ENCODE measurements at places on chromosomes 13 and 19. TPM values are rescaled to one million over a fixed set of nuclear protein-coding genes. Genes with fewer than 3 reads are reported as not detected.

POU4F1 gene
- total RNA-seq, result not detected

CLEC17A gene
- total RNA-seq, result not detected

WDR88 gene
- total RNA-seq, result not detected

TMPRSS9 gene
- 0.10 TPM for total RNA-seq

BCL2L12 gene
- total RNA-seq, result 80.3 TPM

SPRED3 gene
- 5.4 TPM for total RNA-seq

SSC5D gene
- 3.9 TPM for total RNA-seq

NBEA gene
- total RNA-seq, result 4.0 TPM

ZNF226 gene
- total RNA-seq, result 21.7 TPM

HSPBP1 gene
- total RNA-seq, result 79.6 TPM

SELENOV gene
- 0.35 TPM for total RNA-seq

CACNG6 gene
- total RNA-seq, result 11.5 TPM

DNA sequence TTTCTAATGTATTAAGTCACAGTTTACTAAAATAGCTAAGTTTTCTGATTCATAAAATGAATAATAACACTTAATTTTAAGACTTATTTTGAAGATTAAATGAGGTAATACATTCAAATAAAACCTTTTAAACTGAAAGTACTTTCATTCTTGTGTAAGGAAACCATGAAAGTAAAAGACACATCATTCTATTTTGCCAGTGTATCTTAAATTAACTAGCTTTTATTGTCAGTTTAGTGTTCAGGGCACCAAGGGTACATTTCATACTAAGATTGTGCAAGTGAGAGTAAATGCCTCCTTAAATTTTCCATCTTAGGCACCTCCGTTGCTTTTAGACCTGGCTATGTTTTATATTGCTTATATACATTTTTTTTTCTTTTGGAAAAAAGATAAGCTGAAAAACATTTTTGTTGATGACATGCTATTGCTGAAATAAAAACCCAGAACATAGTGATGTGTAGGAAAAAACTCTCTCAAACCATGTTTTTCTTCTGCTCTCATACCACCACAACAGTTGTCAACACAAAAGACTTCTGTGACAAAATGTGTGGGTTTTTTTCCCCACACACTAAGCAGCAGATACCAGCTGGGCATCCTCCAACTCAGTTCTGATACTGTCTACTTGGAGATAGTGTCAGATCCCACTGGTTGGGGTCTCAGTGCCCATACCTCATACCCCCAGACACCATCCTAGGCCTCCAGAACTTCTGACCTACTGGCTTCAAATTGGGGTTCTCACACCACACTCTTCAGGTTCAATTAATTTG is 30.7 kb upstream of the LPAR6 start:
- no peak for DNase-seq

- no peak for DNase-seq
Observed at GRCh38 chr19:39507715-39508364, 7.1 kb upstream of the SELENOV start.

DNA sequence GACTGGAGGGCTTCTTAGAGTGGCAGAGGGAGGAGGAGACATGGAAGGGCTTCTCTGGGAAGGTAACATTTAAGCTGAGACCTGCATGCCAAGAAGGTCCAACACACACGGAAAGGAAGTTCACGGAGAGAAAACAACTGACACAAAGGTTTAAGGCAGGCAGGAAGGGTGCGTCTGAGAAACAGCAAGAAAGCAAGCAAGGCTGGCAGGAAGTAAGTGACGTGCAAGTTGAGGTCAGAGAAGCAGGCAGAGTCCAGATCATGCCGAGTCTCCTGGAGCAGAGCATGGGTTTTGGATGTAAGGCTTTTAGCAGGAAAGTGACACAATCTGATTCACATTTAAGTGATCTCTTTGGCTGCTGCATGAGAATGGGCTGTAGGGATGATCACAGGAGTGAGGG is 60.5 kb downstream of the ATP7B start:
- no peak for DNase-seq

DNA sequence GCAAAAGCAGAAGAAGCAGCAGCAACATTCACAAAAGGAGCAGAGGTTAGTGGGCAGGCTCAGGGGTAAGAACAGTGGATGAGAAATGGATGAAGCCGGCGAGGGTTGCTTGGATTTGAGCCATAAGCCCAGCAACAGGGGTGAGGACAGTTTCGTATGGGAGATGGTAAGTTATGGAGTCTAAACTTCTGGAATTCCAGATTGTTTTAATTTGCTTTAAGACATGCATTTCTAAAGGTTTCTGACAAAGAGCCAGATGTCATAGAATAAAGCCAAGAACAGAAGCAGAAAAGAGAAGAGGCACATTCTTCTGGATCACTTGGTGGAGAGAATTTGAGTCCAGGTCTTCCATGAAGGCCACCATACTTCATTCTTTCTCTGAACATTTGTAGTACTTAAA is 76.6 kb downstream of the TNFSF11 start:
- DNase-seq, result no peak

GRCh38 chr13:50073340-50073739 is 58.1 kb downstream of the KCNRG start:
- no peak for DNase-seq

DNA sequence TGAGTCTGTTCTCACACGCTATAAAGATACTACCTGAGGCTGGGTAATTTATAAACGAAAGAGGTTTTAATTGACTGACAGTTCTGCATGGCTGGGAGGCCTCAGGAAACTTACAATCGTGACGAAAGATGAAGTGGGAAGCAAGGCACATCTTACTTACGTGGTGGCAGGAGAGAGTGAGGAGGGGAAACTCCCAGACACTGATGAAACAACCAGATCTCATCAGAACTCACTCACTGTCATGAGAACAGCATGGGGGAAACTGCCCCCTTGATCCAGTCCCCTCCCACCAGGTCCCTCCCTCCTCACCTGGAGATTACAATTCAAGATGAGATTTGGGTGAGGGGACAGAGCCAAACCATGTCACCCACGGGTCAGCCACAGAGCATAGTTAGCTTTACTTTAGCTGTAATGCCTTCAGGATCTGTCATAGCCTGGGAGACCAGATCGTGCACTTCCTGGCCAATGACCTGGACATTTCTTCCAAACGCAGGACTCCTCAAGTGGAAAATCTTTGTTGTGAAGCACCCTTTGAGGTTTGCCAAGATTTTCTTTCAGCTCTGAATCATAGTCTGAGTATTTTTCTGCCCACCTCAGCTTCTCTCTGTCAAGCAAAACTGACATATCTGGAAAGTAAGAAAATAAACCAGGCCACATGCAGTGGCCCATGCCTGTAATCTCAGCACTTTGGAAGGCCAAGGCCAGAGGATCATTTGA is 25.2 kb upstream of the HIF3A start:
- DNase-seq, result peak; percentile 100

GRCh38 chr13:44974056-44974793 is 15.0 kb downstream of the NUFIP1 start:
- DNase-seq, result no peak

DNA sequence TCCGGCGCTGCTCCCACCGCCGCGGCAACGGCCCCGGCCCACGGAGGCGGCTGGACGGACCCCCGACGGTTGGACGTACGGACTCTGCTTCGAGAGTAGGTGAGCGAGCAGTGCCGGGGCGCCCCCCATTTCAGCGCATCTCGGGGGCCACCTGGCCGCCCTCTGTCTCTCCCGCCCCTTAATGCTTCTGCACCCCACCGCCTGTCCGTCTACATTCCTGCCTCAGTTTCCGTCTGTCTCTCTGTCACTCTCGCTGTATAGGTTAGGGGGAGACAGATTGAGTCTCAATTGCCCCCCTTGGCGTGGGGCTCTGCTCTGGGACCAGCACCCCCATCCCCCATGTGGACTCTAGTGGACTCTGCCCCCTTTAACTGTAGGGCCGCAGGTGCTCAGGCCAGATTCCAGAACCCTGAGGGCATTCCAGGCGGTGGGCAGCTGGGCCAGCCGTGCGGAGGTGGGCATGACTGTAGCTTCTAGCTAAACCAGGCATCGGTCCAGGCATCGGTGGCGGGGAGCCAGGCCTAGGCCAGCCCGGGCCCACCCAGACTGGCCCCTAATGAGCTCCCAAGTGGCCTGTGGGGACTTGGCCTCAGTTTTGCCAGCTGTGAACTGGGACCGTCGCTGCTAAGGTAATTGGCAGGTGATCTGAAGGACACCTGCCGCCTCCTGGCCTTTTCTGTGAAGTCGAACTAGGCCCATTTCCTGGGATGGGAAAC is 373 bp downstream of the TNFAIP8L1 start:
- no peak for DNase-seq

- peak; percentile 91 for DNase-seq
Observed at GRCh38 chr19:6744381-6745301, 5.2 kb downstream of the TRIP10 start.

- no peak for DNase-seq
Observed at GRCh38 chr19:46608581-46609345, 7.6 kb downstream of the CALM3 start.

DNA sequence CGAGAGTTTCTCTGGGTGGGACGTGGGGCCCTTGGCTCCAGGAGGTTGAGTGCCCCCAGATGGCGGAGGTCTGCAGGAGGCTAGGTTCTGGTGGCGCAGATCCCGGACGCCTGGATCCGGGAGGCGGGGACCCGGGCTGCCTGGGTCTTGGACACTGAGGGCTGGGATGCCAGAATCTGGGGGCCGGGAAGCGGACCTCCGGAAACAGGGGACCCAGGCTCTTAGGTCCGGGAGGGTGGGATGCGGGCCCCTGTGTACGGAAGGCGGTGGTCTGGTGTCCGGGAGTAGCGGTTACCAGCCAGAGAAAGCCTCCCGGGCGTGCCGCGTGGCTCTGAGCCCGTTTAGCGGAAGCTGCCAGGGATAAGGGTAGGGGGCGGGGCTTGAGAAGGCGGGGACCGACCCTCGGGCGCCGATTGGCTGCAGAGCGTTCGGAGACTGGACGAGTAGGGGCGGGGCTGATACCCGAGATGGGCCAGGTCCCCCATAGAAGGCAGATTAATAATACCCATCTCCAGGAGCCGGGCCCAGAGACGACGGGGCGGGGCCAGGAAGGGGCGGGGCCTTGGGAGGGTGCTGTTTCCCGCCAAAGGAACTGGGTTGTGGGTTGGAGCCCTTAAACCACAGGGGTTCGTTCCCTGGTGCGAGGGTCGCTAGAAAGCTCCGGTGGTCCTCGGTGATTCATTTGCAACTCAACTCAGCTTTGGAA is at the start of gene SLC1A5:
SLC1A5 (minus strand) TSS at position 333 of the 706 bp plus-strand sequence. CDS start 629 bp downstream, outside the sequence.
- peak; percentile 98 for DNase-seq

DNA sequence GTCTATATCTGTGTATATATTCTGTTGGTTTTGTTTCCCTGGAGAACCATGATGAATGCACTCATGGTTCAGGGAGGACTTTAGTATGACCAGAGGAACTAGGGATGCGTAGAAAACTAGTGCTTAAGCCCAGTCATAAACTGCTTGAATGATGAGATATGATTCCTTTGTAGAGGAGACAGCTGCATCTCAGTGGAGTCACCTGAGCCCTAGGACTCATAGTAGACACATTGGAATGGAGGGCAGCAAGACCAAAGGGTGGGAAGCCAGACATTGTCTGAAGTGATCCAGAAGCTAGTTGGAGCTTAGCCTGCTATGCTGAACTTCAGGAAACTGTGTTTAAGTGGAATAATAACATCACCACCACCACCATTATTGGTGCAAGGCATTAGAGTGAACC is 89.5 kb upstream of the SPATA13 start:
- DNase-seq, result no peak

- DNase-seq, result peak; percentile 54
Observed at GRCh38 chr19:55454787-55455243, 6.6 kb downstream of the ISOC2 start.

- no peak for DNase-seq
Observed at GRCh38 chr19:40277356-40278059, 7.6 kb downstream of the AKT2 start.

- no peak for DNase-seq
Observed at GRCh38 chr13:99389520-99390304, 82.5 kb upstream of the GPR183 start.

GRCh38 chr13:32092496-32092895 is 60.9 kb downstream of the FRY start:
- DNase-seq, result no peak

DNA sequence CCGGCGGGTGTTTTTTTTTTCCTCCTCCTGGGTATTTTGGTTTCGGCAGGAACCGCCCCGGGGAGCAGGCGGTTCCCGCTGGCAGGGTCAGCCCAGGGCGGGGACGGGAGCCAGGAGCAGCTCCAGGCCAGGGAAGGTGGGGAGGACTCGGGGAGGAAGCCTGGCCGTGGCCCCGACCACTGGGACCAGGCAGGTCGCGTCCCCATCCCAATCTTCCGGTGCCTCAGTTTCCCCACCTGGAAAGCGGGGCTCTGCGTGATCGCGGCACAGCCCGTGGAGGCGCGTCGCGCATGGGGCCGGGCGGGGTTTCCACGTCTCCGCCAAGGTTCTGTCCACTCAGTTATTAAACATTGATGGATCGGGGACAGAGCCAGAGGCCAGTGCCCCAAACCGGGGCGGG is 34.8 kb downstream of the IL12RB1 start:
- peak; percentile 34 for DNase-seq

- no peak for DNase-seq
Observed at GRCh38 chr13:39073983-39074382, 35.7 kb downstream of the NHLRC3 start.

- peak; percentile 92 for DNase-seq
Observed at GRCh38 chr19:35164418-35164817, 9.9 kb downstream of the FXYD5 start.

GRCh38 chr19:17327654-17328516 is 6.8 kb downstream of the ANO8 start:
- DNase-seq, result peak; percentile 86

DNA sequence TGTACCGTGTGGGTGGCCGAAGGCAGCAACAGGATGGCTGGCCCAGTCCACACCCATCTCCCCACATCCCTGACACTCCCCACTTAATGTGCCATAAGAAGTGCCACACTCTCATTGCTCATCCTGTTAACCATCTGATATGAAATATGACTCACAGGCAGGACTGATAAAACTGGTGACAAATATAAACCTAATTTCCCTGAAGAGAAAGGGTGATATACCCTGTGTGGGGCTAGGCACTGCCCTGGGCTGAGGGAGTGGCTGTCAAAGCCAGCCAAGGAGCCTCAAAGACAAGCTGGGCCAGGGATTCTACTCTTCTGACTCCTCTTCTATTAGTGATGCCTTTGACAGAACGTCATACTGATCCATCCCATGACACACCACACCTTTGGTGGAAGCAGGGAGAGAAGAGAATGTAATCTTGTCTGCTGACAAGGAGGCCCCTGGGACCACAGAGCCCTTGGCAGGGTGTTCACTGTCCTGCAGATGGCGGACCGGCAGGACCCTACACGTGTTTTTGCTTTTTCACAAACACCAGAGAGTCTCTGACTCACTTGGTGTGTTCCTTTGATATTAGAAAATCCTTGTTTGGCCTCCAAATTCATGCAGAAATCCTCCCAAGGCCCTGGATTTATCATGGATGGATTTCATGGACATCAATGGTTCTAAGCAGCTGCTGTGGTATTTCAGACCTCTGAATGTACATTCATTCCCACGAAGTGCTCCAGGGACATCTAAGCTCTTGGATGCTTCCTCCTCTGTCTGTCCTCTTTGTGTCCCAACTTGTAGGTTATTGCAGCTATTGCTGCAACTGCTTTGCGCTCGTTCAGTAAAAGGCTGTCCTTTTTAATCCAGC is 98.0 kb upstream of the WASF3 start:
- DNase-seq, result peak; percentile 15

- no peak for DNase-seq
Observed at GRCh38 chr13:75738841-75739240, 102.7 kb downstream of the LMO7 start.

- no peak for DNase-seq
Observed at GRCh38 chr19:4635754-4636116, 3.6 kb upstream of the TNFAIP8L1 start.

GRCh38 chr19:33399745-33400681 is 26.5 kb downstream of the CEBPG start:
- no peak for DNase-seq

- no peak for DNase-seq
Observed at GRCh38 chr19:1110809-1111640, 7.2 kb downstream of the GPX4 start.

- no peak for DNase-seq
Observed at GRCh38 chr13:55013051-55013450, 1984.4 kb downstream of the OLFM4 start.

Measured in PC-9 (cell line).